ENCODE measurements at places on chromosomes 6 and 20.

DNA sequence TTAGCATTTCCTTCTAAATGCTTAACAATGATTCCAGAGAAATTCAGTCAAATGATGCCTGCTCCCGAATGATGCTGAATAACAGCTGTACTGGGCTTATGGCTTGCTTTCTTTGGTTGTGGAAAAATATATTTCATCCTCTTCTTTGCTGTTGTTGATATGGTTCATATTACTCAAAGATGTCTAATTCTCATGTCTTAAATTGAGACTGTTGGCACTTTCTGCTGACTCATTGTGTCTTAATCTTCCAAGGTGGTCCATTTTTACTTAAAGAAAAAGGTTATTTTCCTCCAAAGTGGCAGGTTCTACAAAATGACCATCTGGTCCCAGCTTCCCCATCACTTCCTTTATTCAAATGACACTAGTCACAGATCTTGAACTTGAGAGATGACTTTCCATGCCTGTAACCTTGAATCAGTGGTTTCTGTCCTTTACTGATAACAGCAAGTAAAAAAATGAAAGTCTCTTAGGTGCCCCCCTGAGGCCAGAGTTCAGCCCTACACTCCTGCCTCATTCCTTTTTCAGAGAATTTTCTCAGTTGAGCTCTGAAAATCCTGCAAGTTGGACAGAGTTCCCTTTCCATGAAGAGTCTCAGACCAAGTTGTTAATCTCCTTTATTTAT lies 6.9 kb downstream of the SNAP25 start:
- DNase-seq: no peak

DNA sequence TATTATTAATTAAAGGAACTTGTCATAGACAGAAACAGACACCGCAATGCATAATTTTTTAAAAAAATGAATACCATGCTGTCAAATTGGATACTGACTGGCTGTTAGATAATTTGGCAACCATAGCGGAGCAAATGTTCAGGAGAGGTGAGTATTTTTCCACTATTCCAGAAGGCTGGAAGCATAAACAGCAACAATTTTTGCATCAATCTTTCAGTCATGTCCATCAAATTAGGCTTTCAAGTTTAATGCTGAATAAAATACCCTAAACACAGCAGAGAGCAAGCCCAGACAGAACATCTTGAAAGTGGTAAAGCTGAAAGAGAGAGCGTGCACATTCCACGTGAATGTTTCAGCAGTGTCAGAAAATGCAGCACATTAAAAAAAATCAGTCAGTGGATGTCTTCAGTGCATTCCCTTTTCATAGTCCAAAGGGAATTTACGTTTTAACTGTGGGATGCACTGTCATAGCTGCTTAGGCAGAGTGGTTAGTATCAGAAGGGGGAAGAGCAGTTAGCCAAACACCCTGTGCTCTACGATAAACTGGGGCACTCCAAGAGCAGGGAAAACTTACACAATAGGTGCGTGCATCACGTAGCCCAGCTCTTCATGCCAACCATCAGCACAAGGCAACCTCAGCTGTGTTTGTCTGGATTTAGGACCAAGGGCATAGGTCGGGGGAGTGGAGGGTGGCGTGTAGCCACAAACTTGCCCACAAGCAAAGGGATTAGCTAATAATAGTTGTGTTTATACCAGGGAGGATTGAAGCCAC lies 116.2 kb upstream of the STMND1 start:
- no peak for DNase-seq

DNA sequence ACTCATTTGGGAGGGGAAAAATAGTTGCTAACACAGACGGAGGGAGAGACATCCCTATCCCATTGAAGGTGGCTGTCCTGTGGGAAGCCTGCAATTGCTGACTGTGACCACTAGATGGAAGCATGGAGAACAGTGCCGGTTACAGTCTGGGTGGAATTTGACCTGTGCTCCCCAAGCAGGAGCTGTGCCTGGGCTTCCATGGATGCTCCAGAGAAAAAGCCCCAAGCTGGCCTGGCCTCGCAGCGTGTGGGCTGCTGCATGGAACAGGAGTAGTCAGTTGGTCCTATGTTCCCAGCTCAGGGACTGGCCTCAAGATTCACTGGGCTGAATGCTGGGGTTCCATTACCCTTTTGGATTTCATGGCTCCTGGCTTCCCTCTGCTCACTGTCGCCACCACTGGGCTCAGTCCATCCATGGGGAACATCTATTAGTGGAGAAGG lies 116.3 kb upstream of the CHD6 start:
- peak; percentile 29 for DNase-seq

- no peak for DNase-seq
These were observed 29.7 kb downstream of the RPF2 start for GRCh38 chr6:111011360-111012142.

DNA sequence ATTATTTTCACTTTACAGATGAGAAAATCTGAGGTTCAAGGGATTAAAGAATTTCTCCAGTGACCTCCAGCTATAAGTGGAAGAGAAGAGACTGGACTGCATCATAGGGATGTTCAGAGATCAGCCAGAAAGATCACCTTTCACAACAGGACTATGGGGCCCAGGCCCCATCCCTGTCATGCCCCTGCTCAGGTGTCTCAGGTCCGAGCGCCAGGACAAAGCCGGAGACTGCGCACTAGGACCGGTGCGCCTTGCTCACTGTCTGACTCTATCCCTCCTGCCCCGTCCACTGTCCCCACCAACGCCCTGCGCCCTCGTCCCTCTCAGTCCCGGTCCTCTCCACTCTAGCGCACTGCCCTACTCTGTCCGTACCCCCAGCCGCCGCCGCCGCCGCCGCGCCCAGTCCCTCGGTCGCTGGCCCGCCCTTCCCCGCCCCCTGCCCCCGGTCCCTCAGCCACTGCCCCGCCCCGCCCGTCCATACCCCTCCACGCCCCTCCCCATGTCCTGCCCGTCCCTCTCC lies 521 bp upstream of the RAD21L1 start:
- no peak for DNase-seq

GRCh38 chr20:59094576-59094975 lies 52.0 kb upstream of the PRELID3B start:
- DNase-seq: no peak

DNA sequence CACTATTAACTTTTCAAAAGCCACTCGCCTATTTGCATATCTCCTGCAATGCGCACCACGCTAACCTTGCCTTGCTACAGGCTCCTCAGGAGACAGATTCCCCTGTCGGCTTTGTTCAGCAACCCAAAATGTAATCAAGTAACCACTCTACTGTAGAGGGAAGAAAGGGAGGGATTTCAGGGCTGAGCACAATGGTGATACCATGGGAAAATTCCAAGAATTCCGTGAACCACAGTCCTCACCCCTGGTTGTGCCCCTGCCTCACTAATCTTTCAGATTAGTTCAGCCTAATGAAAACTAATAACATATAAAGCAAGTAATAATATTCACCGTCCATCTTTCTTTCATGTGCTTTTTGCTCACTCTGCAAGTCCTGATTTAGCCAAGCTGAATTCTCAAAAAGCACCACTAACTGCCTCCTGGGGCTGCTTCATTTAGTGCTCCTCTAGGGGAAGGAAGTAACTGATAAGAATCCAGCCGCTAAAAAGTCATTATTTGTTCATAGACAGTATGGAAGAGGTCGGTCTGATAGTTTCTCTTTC lies 6.6 kb downstream of the CITED2 start:
- DNase-seq: no peak

- DNase-seq: no peak
These were observed 8.5 kb downstream of the ACSS1 start for GRCh38 chr20:25049261-25050060.

GRCh38 chr6:152503546-152503945 lies 133.6 kb downstream of the SYNE1 start:
- no peak for DNase-seq

DNA sequence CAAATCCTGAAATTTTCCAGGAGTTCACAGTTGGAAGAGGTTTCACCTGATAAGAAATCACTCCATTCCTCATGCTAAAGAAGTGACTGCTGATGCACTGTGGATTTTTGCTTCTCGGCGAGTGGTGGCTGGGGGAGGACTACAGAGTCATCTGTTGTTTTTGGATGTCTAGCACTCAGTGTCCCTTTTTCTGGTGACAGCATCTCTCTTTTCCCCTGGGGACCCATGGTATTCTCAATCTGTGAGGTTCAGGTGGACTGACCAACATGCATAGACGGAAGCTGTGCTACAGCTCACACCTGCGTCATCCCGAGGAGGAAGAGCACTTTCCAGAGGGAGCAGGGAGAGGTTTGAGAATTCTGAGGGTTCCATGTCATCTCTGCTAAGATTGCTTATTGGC lies 42.7 kb upstream of the ZNF831 start:
- DNase-seq: peak; percentile 28

GRCh38 chr20:63748934-63749270 lies 9.3 kb downstream of the SLC2A4RG start:
- no peak for DNase-seq

GRCh38 chr20:20525756-20526155 lies 157.9 kb downstream of the INSM1 start:
- no peak for DNase-seq

- DNase-seq: no peak
These were observed 726.7 kb upstream of the ADGRB3 start for GRCh38 chr6:67908379-67908778.

GRCh38 chr6:142376800-142377496 lies 75.1 kb downstream of the ADGRG6 start:
- no peak for DNase-seq

- no peak for DNase-seq
These were observed 374.9 kb upstream of the FLRT3 start for GRCh38 chr20:14712302-14712739.

- DNase-seq: no peak
These were observed 166.1 kb downstream of the CD83 start for GRCh38 chr6:14283600-14284235.

DNA sequence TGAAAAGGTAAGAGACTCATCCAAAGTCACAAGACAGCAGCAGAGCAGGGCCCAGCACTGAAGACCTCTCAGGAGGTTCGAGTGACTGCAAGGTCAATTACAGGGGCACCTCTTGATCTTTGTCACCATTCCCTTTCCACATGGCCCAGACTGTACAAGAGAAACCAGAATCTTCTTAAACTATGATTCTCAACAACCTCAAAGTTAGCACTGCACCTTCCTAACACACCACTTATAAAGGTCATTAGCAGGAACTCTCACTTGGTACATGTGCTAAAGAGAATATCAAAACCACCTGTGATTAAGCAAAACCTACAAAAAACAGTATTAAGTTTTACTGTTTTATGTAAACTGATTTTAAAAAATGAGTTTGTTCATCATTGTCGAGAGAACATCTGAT lies 70.2 kb downstream of the DTNBP1 start:
- no peak for DNase-seq

DNA sequence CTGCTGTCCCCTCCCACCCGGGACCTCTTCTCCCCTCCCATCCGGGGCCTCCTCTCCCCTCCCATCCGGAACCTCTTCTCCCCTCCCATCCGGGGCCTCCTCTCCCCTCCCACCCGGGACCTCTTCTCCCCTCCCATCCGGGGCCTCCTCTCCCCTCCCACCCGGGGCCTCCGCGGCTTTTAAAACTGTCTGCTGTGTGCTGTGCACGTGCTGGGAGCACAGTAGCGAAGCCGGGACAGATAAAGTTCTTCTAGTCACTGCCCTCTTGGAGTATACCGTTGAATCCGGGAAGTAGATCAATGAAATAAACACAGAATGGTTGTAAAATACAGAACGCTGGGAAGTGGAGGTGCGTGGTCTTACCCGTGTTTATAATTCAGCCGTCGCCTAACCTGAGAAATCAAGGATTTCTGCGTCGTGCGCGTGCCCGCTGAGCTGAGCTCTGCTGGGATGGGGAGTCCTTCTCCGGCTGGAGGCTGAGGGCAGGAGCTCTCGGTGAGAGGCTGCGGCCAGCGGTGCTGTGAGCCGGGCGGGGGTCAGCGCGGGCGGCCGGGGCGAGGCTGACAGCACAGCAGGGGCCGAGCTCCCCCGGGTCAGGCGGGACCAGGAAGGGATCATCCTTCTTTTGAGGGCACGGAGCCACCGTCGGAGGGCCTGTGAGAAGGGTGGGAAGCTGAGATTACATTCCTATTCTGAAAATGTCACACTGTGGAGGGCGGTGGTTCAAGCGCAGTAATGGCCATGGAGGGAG lies 19.6 kb upstream of the KIF25 start:
- no peak for DNase-seq

- DNase-seq: peak; percentile 5
These were observed at the start of gene RCAN2 for GRCh38 chr6:46491201-46491627. RCAN2 (minus strand) TSS chr6:46491449.

DNA sequence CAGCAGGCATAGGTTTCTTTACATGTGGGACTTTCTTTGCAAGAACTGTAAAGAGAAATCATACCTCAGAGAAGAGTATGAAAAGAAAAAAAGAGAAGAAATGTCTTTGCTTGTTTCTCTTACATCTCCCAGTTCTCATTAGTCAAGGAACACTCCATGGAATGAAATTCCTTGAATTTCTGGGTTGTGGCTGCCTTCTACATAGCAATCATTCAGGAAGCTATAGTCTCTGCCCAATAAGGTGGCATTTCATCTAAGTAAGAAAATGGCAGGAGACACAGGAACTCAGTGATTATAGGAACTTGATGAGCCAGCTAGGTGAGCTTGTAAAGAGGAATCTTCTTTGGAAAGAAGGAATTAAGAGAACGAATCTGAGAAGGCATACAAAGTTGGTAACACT lies 197.0 kb upstream of the FKBP1C start:
- no peak for DNase-seq

DNA sequence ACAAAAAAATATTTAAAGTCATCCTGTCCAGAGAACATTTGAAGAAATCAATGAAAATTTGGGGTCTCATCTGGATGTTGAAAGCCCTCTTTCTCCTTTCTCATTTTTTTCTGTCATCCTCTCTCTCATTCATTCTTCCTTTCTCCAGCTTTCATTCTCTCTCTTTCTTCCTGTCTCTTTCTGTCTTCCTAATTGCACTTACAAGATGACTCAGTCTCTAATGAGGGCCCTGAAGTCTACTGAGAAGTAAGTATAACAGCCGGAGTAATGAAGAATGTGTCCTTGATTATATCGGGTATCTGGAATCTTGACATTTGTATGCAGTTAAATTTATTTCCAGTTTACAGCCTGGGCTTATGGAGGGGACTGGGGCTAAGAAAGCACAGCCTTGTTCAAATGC lies 232.2 kb upstream of the SULF2 start:
- DNase-seq: no peak

DNA sequence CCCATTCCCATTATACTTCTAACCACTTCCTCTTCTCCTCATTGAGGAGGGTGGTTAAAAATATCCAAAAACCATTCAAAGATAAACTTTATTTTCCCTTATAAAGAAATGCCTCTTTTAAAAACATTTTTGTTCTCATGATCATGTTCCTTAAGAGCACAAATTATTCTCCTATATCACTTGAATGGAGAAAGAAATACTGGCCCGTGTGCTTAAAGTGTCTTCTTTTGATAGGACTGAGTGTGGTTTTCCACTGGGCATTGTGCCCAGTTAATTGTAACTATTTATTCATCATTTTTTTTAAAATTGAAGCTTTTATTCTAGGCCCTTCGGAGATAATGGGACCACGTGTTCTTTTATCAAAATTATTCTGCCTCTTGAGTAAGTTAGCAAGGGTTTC lies 871.5 kb downstream of the QKI start:
- DNase-seq: no peak

DNA sequence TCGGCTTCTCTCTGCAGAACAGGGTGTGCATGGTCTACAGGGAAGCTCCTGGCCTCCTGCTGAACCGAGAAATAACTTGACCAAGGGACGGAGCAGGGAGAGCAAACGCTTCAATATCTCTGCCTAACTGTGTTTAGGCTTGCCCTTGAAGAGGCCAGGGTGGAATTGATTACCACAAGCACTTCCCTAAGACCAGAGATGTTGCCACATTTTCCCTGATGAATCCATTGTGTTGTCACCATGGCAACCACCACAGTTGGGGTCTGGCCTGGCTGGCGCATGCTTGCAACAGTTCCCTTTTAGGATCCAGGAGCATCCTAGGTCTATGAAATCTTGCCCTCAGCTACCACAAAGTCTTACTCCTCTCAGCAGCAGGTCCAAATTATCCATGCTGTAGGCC lies 213.5 kb upstream of the SULF2 start:
- DNase-seq: no peak
